ENCODE measurements at places on chromosomes 3 and 15. TPM values are rescaled to one million over a fixed set of nuclear protein-coding genes. Genes with fewer than 3 reads are reported as not detected.

HLTF gene
- total RNA-seq: 15.3 TPM

GOLGA6L7 gene
- total RNA-seq: not detected

ACP3 gene
- total RNA-seq: 1.6 TPM

RYK gene
- 36.1 TPM for total RNA-seq

PIF1 gene
- total RNA-seq: not detected

TLR9 gene
- total RNA-seq: not detected

CCR3 gene
- total RNA-seq: not detected

SERPINI1 gene
- total RNA-seq: 20.0 TPM

SPESP1 gene
- not detected for total RNA-seq

CFAP44 gene
- total RNA-seq: 14.8 TPM

GRCh38 chr15:100192097-100193080, 149.4 kb downstream of the ADAMTS17 start:
- H3K4me1 ChIP-seq: no peaks in the 10 kb centered on the region
- no peaks in the 10 kb centered on the region for H3K27me3 ChIP-seq
- no peak overlapping the region for H3K27ac ChIP-seq
- DNase-seq: no peak

GRCh38 chr3:177571271-177571943, 374.1 kb upstream of the TBL1XR1 start:
- H3K27ac ChIP-seq: no peak overlapping the region
- DNase-seq: no peak
- no peak overlapping the region for H3K4me3 ChIP-seq

DNA sequence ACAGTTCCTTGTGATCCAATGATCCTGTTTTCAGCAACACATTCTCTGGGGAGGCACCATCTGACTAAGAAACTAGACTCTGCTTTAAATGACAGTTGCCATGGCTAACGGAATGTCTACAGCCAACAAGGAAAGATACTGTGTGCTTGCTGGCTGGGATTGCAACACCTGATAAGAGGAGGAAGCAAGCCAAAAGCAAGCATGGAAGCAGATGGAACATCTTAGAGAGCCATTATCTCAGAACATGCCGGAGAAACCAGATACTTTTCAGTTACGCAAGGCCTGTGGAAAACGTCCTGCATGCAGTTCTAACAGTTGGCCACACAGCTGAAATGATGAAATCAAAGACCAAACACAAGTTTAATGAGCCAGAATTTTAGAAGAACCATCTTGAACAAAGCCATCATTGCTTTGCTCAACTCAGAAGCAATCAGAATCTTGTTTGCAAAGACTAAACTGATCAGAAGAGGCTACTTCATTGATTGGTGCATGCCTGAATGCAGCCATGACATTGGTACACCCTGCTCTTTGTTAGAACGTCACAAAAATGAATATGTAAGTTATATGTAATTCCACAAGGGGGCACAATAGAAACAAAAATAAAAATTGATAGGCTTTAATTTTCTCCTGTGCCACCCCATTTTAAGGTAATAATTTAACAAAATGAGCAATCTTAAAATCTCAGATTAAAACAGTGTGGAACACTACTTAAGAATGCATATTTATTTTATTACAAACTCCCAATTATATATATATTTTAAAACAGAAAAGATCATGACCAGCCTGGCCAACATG, 50.8 kb downstream of the GXYLT2 start:
- H3K4me1 ChIP-seq: peaks cover 9% of the 10 kb centered on the region
- H3K27ac ChIP-seq: peak overlapping the region; percentile 6
- H3K36me3 ChIP-seq: no peaks in the 10 kb centered on the region
- no peaks in the 10 kb centered on the region for H3K27me3 ChIP-seq
- H3K4me3 ChIP-seq: no peak overlapping the region
- peak; percentile 83 for DNase-seq

GRCh38 chr15:95280711-95281110, 1049.3 kb downstream of the MCTP2 start:
- no peak for DNase-seq
- no peaks in the 10 kb centered on the region for H3K4me1 ChIP-seq
- no peaks in the 10 kb centered on the region for H3K27me3 ChIP-seq
- no peak overlapping the region for H3K4me3 ChIP-seq
- no peaks in the 10 kb centered on the region for H3K36me3 ChIP-seq

- no peaks in the 10 kb centered on the region for H3K36me3 ChIP-seq
- H3K4me1 ChIP-seq: no peaks in the 10 kb centered on the region
- no peak for DNase-seq
- H3K4me3 ChIP-seq: no peak overlapping the region
- H3K27me3 ChIP-seq: no peaks in the 10 kb centered on the region
- no peak overlapping the region for H3K27ac ChIP-seq
These were observed 39.8 kb downstream of the UBE2E1 start for GRCh38 chr3:23845326-23846216.

GRCh38 chr3:41715376-41715775, 246.5 kb downstream of the ULK4 start:
- DNase-seq: no peak
- H3K27me3 ChIP-seq: no peaks in the 10 kb centered on the region
- no peaks in the 10 kb centered on the region for H3K36me3 ChIP-seq
- H3K27ac ChIP-seq: no peak overlapping the region
- H3K4me1 ChIP-seq: no peaks in the 10 kb centered on the region
- H3K4me3 ChIP-seq: no peak overlapping the region

GRCh38 chr15:41480396-41481140, 13.1 kb upstream of the ITPKA start:
- H3K27me3 ChIP-seq: no peaks in the 10 kb centered on the region
- peaks cover 9% of the 10 kb centered on the region for H3K4me1 ChIP-seq
- H3K27ac ChIP-seq: no peak overlapping the region
- no peak overlapping the region for H3K4me3 ChIP-seq
- no peak for DNase-seq
- peaks cover 30% of the 10 kb centered on the region for H3K36me3 ChIP-seq

- no peak overlapping the region for H3K27ac ChIP-seq
- H3K4me3 ChIP-seq: no peak overlapping the region
- DNase-seq: no peak
- no peaks in the 10 kb centered on the region for H3K4me1 ChIP-seq
- H3K27me3 ChIP-seq: no peaks in the 10 kb centered on the region
These were observed 105.9 kb downstream of the DUT start for GRCh38 chr15:48437178-48437577.

DNA sequence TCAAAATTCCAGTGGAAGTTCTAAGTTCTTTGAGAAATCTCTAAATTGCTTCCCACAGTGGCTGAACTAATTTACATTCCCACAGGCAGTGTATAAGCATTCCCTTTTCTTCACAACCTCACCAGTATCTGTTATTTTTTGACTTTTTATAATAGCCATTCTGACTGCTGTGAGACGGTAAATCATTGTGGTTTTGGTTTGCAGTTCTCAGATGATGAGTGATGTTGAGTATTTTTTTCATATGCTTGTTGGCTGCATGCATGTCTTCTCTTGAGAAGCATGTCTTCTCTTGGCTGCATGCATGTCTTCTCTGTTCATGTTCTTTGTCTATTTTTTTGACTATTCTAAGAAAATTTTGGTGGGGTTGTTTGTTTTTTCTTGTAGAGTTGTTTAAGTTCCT, 499.6 kb upstream of the CCDC54 start:
- no peak overlapping the region for H3K4me3 ChIP-seq
- H3K27me3 ChIP-seq: no peaks in the 10 kb centered on the region
- no peaks in the 10 kb centered on the region for H3K4me1 ChIP-seq
- H3K36me3 ChIP-seq: no peaks in the 10 kb centered on the region
- H3K27ac ChIP-seq: no peak overlapping the region
- DNase-seq: no peak

- H3K4me3 ChIP-seq: no peak overlapping the region
- H3K36me3 ChIP-seq: no peaks in the 10 kb centered on the region
- no peaks in the 10 kb centered on the region for H3K27me3 ChIP-seq
- no peaks in the 10 kb centered on the region for H3K4me1 ChIP-seq
- no peak overlapping the region for H3K27ac ChIP-seq
- DNase-seq: no peak
These were observed 270.9 kb downstream of the FHIT start for GRCh38 chr3:60980342-60980692.

DNA sequence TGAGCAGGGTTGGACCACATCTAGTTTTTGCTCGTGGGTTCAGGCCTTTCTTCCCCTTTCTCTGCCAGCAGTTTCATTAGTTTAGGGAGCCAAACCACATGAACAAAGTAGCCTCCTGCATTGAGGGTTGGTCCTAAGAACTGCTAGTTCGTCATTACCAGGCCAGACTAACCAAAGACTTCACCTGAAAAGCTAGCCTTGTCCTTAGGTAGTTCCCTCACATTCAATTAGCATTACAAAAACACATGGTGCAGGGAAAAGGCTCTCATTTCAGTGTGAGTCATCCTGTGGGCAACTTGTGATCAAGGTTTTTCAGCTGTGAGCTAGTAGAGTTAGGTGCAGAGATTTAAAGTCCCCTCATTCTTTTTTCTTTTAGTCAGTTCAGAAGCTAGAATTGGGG, 279.3 kb upstream of the CTNNB1 start:
- no peak overlapping the region for H3K4me3 ChIP-seq
- H3K4me1 ChIP-seq: peaks cover 11% of the 10 kb centered on the region
- DNase-seq: no peak
- no peak overlapping the region for H3K27ac ChIP-seq
- H3K36me3 ChIP-seq: no peaks in the 10 kb centered on the region
- H3K27me3 ChIP-seq: no peaks in the 10 kb centered on the region

- no peaks in the 10 kb centered on the region for H3K27me3 ChIP-seq
- DNase-seq: no peak
- no peaks in the 10 kb centered on the region for H3K36me3 ChIP-seq
- no peaks in the 10 kb centered on the region for H3K4me1 ChIP-seq
- H3K4me3 ChIP-seq: no peak overlapping the region
These were observed 25.6 kb downstream of the FEM1B start for GRCh38 chr15:68303134-68303533.

DNA sequence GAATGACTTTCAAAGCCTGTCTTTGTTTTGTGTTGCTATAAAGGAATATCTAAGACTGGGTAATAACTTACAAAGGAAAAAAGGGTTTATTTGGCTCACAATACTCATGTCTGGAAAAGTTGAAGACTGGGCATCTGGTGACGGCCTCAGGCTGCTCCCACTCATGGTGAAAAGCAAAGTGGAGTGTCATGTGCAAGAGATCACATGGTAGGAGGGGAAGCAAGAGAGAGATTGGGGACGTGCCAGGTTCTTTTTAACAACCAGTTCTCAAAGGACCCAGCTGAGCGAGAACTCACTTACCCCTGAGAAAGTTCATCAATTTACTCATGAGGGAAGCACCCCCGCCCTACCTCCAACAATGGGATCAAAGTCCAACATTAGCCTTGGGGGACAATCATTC, 929.4 kb downstream of the ROBO1 start:
- H3K36me3 ChIP-seq: no peaks in the 10 kb centered on the region
- no peaks in the 10 kb centered on the region for H3K4me1 ChIP-seq
- H3K27ac ChIP-seq: no peak overlapping the region
- DNase-seq: no peak
- no peaks in the 10 kb centered on the region for H3K27me3 ChIP-seq
- H3K4me3 ChIP-seq: no peak overlapping the region

DNA sequence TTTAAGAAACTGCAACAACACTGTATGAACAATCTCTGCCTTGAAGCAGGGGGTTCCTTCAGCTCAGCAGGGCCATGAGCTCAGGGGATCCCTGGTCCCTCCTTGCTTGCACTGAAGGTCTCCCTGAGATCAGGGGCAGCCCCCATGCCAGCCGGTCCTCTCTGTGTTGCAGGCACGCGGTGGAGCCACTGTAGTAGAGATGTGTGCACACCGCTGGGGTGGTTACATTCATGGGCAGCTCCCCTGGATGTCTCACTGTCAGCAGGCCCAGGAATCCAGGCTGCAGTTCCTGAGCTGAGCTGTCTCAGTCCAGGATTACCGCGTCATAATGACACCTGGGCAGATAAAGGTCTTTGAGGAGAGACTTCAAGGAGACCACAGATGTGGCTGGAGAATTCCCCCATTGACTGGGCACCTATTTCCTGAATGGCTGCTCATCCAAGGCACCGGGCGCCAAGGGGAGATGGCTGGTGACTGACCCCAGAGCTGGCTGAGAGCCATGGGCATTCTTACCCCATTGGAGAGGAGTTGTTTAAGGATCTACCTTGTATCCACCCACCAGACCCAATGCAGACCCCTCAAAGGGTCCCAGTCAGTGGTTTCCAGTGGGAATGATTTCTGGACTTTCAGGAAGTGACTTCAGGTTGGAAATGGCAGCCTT, 10.4 kb upstream of the KLF13 start:
- DNase-seq: no peak
- no peaks in the 10 kb centered on the region for H3K36me3 ChIP-seq
- no peaks in the 10 kb centered on the region for H3K4me1 ChIP-seq
- H3K27me3 ChIP-seq: no peaks in the 10 kb centered on the region
- H3K27ac ChIP-seq: no peak overlapping the region

DNA sequence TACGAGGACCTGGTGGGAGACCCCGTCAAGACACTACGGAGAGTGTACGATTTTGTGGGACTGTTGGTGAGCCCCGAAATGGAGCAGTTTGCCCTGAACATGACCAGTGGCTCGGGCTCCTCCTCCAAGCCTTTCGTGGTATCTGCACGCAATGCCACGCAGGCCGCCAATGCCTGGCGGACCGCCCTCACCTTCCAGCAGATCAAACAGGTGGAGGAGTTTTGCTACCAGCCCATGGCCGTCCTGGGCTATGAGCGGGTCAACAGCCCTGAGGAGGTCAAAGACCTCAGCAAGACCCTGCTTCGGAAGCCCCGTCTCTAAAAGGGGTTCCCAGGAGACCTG, 2.5 kb downstream of the CHST2 start:
- DNase-seq: no peak
- H3K36me3 ChIP-seq: no peaks in the 10 kb centered on the region
- no peaks in the 10 kb centered on the region for H3K27me3 ChIP-seq
- peaks cover 34% of the 10 kb centered on the region for H3K4me1 ChIP-seq
- no peak overlapping the region for H3K4me3 ChIP-seq

DNA sequence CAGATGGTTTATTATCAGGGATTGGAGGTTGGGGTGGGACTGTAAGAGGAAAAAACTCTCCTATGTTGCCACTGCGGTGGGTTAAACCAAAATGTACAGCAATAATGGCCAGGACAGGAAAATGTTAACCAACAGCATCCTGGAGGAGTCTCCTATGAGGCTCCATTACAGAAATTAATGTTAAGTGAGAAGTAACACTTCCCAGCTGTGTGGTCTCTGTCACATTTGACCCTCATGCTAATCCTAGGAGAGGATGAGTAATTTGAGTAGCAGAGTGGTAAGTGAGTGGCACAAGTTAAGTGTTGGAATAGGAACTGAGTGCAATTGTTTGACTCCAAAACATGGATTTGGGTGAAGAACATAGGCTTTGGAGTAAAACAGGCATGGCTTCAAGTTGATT, 39.0 kb downstream of the ARHGEF3 start:
- H3K36me3 ChIP-seq: no peaks in the 10 kb centered on the region
- H3K4me1 ChIP-seq: peaks cover 56% of the 10 kb centered on the region
- H3K27me3 ChIP-seq: no peaks in the 10 kb centered on the region
- DNase-seq: no peak
- H3K27ac ChIP-seq: no peak overlapping the region

- no peak overlapping the region for H3K4me3 ChIP-seq
- H3K27ac ChIP-seq: no peak overlapping the region
- no peaks in the 10 kb centered on the region for H3K36me3 ChIP-seq
- H3K4me1 ChIP-seq: no peaks in the 10 kb centered on the region
- no peaks in the 10 kb centered on the region for H3K27me3 ChIP-seq
These were observed 189.0 kb downstream of the STT3B start for GRCh38 chr3:31721676-31722075.

GRCh38 chr3:48535578-48535977, 21.0 kb downstream of the PFKFB4 start:
- no peaks in the 10 kb centered on the region for H3K4me1 ChIP-seq
- H3K4me3 ChIP-seq: no peak overlapping the region
- no peak for DNase-seq
- no peaks in the 10 kb centered on the region for H3K27me3 ChIP-seq
- H3K27ac ChIP-seq: no peak overlapping the region
